ENCODE measurements at places on chromosomes 5 and 9.

GRCh38 chr9:90727488-90727887 is 74.1 kb upstream of the SYK start:
- no peak for DNase-seq

GRCh38 chr5:60349891-60350415 is 350.0 kb downstream of the DEPDC1B start:
- DNase-seq = no peak

DNA sequence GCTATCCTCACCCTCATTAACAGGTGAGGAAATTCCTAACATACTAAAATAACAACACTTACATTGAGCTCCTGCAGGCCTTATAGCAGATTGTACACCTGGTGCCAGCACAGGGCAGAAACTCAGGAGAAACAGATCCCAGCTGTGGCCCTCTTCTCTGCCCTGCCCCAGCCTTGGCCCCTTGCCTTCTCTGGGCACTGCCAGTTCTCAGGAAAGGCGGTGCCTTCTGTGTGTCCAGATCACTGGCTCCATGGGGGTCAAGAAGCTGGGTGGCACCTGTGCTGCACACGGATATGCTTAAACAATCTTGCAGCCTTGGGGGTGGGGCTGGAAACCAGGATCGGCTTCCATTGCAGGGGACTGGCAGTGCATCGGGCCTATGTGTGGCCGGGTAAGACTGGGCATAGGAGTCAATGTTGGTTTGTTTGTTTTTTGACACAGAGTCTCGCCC is 19.3 kb downstream of the KYAT1 start:
- no peak for DNase-seq

GRCh38 chr5:50646591-50646990 is 19.8 kb upstream of the PARP8 start:
- no peak for DNase-seq

DNA sequence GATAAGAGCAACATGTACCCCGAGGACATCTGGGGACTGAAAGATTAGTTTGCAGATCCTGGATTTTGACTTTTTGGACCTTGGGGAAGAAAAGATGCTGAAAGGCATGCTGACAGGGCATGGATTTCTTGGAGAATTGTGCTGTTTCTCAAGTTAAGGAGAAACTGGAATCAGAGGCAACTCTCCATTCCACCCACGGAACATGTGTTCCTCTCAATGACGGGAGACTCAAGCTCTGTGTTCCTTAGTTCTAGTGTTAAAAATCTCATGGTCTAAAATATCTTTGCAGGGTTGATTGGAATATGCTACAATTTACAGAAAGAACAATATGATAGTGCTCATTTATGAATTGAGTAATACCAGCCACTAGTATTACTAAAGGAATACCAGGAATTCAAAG is 34.4 kb upstream of the CDH12 start:
- no peak for DNase-seq

GRCh38 chr5:137610598-137610997 is 111.5 kb upstream of the SPOCK1 start:
- DNase-seq = no peak
